NCI-H69 (cell line): ENCODE measurements at places on chromosomes 2 and 18.

DNA sequence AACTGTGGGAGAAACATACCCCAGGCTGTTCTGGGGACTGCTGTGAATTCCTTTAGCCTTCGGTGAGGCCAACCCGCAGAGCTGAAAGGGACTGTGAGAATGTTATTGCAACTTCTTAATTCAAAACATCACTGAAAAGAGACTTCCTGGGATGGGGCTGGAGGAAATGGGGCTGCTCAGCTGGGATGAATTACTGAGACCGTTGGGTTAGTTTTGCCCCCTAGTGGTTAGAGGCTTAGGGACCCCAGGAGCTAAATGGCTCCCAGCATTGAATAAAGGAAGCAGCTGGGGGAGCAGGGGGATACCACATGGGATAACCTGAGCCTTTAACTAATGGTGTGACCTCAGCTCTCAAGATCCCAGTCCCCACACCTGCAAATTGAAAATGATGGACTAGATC is 941.1 kb upstream of the FANCL start:
- peak; percentile 62 for DNase-seq

DNA sequence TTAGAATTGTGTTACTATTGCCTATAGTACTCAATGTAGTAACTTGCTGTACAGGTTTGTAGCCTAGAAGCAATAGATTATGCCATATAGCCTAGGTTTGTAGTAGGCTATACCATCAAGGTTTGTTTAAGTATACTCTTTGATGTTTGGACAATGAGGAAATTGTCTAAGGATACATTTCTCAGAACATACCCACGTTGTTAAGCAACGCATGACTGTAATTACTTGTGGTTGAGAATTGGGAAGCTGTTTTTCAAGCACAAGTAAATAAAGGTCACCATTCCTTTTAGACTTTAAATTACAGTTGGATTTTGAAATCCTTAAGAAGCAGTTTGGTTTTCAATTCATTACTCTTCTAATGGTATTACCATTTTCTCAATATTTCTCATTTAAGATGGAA is 89.8 kb upstream of the KCNH7 start:
- no peak for DNase-seq

DNA sequence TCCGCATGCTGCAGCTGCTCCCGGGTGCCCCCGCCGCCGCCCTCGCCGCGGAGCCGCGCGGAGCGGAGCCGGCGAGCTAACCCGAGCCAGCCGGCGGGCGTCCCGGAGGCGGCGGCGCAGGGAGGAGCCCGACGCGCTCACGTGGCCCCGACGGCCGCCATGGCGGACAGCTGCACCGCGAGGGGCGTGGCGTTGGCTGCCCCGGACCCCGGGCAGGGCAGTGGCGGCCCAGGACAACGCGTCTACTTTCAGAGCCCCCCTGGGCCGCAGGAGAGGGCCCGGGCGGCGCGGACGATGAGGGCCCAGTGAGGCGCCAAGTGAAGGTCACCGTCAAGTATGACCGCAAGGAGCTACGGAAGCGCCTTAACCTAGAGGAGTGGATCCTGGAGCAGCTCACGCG is 30.0 kb upstream of the CCNYL1 start:
- no peak for DNase-seq

GRCh38 chr18:13455960-13456481 is 237.5 kb downstream of the LDLRAD4 start:
- no peak for DNase-seq

DNA sequence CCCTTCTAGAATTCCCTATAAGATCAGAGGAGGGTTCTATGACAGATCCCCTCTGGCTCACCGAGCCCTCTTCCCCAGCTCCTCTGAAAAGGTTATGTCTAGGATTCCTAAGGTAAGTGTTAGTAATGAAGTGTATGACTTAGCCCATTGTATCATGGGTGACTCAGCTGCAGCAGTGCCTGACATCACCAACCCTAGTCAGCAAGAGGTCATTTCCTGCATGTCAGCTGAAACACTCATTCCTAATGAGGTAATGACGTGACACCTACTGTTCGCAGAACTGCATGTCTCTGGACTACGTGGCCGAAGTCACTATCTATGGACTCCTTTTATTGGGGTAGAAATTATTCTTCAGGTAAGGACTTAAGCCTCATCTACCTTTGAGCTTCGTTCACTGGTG is 196.1 kb upstream of the MYT1L start:
- peak; percentile 19 for DNase-seq

DNA sequence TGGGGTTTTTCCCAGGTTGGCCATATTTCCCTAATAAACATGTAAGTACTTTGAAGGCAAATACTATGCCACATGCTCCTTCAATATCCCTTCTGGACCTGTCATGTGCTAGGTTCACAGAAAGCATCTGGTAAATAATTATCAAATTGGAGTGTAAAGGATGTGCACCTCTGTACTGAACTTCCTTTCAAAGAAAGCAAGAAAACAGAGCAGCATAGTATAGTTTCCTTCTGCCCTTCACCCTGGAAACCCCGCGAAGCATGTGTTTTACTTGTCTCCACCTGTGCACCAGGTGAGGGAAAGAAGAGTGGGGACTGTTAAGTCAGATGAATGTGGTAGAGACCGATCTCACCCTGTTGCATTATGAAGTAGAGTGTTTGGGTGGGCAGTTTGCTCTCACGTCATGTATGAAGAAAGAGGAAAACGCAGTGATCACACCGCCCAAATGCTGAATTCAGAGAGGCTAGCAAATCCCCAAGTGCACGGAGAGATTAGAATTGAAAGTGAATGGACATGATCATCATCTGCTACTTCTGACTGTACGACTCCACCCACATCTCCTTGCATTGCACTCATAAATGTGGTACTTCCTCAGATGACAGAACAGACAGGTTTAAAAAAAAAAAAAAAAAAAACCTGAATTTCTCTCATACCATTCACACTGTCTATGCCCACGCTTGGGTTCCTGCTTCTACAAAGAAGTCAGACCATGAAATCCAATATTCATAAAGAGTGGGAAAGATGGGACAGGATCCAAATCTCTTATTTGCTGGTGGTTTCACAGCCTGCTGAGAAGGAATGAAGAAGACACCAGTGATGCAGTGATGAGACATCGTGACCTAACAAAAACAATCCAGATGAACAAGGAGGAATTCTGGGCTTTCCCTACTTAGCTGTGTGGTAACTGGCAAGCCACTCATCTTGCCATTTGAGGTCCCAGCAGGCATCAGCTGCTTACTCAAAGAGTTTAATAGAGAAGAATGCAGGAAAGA is 448.6 kb downstream of the BCL11A start:
- no peak for DNase-seq

DNA sequence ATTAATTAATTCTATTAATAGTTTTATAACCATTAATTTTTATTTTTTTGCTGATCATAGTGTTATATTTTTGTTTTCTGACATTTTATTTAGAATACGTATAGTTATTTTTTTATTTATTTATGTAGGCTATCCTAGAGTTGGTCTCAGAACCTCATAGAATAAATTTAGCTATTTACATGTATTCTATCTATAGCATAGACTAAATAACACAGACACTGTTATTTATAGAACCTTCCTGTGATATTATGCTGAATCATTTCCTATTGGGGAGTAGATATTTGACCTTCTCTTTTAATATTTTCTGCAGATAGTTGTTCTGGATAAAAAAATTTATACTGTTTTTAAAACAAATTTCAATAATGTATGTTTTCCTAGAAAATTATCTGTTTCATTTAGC is 20.2 kb downstream of the ARHGEF33 start:
- no peak for DNase-seq

GRCh38 chr18:2919600-2919999 is 72.8 kb downstream of the EMILIN2 start:
- DNase-seq = no peak

DNA sequence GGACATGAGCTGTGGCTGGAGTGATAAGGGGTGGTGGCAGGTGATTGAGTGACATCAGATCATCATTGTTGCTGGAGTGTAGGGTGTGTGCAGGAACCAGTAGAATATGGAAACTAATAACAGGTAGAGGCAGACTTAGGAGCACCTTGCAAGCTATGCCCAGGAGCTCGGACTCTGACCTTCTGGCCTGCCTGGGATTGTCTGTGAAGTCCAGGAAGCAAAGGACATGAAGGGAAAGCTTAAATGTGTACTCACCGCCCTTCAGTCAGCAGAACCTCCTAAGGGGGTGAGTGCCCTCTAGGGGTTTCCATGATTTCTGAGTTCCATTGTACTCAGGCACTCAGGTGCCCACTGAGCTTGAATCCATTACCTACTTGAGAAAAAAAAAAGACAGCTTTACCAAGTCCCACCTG is 104.2 kb downstream of the CRIM1 start:
- peak; percentile 42 for DNase-seq

- DNase-seq = peak; percentile 60
Observed at GRCh38 chr2:75466708-75467311, 93.9 kb downstream of the EVA1A start.

GRCh38 chr18:55625901-55626300 is 37.9 kb upstream of the TCF4 start:
- no peak for DNase-seq

DNA sequence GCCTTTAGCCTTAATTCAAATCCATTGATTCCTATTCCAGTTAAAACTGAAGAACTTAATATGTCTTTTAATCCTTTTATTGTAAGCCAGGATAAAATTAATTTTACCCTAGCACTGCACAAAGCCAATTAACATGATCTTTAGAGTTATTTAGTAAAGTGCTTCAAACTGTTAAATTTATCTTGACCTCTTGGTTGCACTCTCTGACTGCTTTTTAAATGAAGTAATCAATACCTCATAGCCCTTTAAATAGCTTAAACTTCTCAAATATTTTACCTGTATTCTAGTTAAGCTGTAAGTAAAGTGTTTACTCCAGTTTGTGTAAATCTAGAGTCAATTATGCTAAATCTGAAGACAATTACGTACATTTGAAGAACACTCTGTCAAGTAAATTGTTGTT is 221.0 kb downstream of the WDR7 start:
- no peak for DNase-seq

GRCh38 chr18:7748251-7749007 is 181.3 kb downstream of the PTPRM start:
- no peak for DNase-seq

GRCh38 chr2:232971744-232972143 is 41.3 kb downstream of the NGEF start:
- no peak for DNase-seq

DNA sequence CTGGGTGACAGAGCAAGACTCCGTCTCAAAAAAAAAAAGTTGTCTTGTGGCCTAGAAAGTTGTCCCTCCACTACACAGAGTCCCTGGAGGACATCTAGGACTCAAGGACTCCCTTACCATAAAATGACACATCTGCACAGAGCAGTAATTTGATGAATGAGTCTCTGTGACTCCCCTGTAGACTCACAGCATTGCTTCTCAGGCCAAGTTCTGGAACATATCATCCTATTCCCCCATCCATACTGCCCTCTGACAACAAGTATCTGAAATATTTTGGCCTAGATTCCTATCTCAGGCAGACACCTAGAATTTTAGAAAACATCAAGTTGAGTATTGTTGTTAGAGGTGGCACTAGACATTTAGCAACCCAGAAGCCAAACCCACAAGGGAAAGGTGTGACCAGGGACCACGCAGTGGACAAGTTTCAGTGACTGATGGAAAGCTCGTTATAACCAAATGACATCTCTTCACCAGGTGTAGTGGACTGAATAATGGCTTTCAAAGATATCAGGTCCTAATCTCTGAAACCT is 97.9 kb upstream of the ATP8B1 start:
- no peak for DNase-seq

DNA sequence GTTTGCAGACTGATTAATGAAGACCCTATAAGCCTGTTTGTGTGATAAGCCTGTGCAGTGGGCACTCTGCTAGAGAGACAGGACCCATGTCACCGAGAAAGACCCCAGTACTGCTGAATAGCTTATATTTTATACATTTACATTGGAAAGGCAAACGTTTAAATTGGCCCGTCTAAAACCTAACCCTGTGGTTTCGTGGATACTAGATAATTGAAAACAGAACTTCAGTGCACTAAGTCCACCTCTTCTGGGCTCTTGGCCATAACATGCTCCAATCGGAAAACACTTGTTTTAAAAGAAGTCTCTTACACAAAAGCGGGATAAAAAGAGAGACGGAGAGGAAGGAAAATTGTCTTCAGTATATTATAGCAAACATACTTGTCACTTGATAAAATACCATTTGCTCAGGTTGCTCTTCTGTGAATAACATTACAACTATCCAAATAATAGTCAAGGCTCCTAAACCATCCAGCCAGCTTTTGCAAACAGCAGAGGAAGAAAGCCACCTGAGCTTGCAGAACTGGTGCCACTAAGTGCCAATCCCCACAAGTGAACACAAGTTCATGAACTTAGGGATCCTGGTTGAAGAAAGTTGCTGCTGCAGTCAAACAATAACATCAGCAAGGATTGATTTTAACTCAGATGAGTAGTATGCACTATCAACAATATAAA is 218.4 kb upstream of the FN1 start:
- no peak for DNase-seq

DNA sequence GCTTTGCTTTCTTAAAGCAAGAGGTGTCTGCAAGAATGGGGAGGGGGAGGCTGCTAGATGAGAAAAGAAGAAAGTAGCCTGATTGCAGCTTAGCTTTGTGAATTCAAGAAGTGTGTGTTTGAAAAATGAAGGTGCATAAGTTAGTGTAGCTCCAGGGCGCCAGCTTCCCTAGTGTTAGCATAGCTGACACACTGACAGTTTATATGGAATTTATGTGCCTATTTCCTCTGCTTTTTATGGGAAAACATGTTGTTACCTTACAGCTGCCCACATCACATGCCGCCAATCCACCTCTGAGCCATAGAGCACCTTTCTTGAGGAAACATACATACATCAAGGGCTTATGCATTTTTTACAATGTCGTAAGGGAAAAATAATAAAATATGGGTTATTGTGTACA is 536.4 kb upstream of the PIK3C3 start:
- peak; percentile 59 for DNase-seq

DNA sequence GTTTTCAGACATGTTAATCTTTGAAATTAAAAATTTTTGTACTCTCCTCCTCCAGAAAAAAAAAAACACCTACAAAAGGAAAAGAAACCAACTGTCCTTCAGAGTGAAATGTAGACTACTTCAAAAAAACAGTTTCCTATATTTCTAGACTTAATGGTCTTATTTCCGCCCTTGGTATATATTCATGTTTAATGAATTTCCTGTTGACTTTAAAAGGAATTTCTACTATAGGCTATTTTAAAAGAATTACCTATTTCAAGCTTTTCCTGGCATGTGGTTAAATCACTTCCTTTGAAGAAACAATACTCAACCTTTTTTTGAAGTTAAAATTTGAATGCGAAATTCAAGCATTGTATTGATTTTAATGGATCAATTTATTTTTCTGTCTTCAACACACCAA is 29.2 kb downstream of the GULP1 start:
- DNase-seq = no peak

GRCh38 chr2:60581433-60582282 is 28.2 kb upstream of the BCL11A start:
- peak; percentile 71 for DNase-seq

GRCh38 chr2:50004667-50005066 is 850.4 kb upstream of the FSHR start:
- no peak for DNase-seq

GRCh38 chr2:227908266-227909054 is 37.0 kb downstream of the DAW1 start:
- DNase-seq = no peak

DNA sequence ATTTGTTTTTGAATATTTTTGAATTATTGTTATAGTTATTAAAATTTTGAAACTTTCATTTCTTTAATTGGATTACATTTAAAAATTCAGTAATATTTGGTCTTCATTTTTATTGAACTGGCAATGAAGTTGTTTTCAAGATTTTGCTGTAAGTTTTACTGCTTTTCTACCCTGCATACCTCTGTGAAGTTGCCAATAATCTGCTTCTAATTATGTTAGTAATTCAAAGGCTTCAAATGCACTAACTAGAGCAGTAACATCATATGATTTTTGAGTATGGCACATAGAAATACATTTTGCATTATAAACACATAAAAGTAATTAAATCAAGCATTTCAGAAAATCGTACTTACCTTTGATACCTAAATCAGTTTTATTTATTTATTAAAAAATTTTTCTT is 40.3 kb upstream of the FAM171B start:
- DNase-seq = no peak
